CD4-positive, alpha-beta T cell treated with Interferon alpha-2 for 1 hour (primary cell): ENCODE measurements at places on chromosomes 1 and 21.

- DNase-seq = no peak
Measured at GRCh38 chr1:225691377-225691776, 38.5 kb upstream of the ENAH start.

GRCh38 chr1:42586016-42586415 is 72.2 kb upstream of the PPIH start:
- no peak for DNase-seq

DNA sequence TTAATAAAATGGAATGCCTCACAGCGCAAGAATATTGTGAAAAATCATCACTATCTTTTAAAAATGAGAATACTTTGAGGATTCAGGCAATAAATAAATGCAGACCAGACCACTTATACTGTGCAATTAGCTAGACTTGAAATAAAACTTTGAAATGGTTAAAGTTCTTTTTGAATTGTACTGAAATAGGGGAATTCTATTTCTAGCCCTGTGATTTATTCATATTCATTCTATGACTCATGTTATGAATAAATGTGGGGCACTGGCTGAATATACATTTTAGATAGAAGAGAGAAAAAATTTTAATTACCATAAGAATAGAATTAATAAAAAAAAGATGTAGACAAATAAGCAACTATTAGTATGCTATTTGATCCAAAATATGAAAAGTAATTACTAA is 16.4 kb upstream of the USP25 start:
- no peak for DNase-seq

DNA sequence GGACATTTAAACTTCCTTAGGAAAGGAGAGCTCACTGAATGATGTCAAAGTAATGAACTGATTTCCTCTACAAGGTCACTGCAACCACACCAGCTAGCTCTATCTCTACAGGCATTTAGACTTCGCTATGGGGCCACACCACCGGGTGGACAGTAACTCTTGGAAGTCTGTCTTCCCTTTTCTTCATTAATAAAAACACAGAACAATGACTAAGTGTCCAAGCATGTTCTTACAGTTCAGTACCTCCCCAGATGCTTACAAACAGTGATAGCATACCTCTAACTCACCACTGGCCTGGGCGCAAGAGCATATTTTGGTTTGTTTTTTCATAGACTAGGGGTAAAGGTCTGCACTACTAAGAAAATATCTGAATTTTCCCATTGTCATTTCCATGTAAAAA is 54.6 kb downstream of the SIM2 start:
- DNase-seq = no peak

- DNase-seq = no peak
Measured at GRCh38 chr1:155744711-155745283, 55.9 kb downstream of the DAP3 start.

GRCh38 chr1:117672756-117673155 is 66.9 kb downstream of the TENT5C start:
- no peak for DNase-seq

DNA sequence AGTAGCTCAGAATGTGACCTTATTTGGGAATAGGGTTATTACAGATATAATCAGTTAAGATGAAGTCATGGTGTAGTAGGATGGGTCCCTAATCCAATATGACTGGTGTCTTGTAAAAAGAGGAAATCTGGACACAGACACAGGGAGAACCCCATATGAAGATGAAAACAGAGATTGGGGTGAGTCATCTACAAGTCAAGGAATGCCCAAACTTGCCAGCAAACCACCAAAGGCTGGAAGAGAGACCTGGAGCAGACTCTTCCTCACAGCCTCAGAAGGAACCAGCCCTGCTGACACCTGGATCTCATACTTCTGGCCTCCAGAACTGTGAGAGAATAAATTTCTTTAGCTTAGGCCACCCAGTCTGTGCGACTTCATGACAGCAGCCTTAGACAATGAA is 29.9 kb downstream of the KRTAP19-8 start:
- no peak for DNase-seq
